Omental fat pad (tissue), 4 donors: ENCODE measurements at places on chromosomes 11 and 22. TPM values are rescaled to one million over a fixed set of nuclear protein-coding genes. Genes with fewer than 3 reads are reported as not detected.

RBM4B gene
- total RNA-seq: 13.9 TPM

LIF gene
- 1.3 TPM for total RNA-seq

OR8G5 gene
- not detected for total RNA-seq

LRRC32 gene
- 18.7 TPM for total RNA-seq

SCN4B gene
- total RNA-seq: 1.3 TPM

EML3 gene
- total RNA-seq: 40.7 TPM

IFITM10 gene
- 2.1 TPM for total RNA-seq

PATE4 gene
- not detected for total RNA-seq

MUC6 gene
- not detected for total RNA-seq

CSF2RB gene
- total RNA-seq: 28.4 TPM

IGF2 gene
- 50.8 TPM for total RNA-seq

CTR9 gene
- 28.8 TPM for total RNA-seq

DNA sequence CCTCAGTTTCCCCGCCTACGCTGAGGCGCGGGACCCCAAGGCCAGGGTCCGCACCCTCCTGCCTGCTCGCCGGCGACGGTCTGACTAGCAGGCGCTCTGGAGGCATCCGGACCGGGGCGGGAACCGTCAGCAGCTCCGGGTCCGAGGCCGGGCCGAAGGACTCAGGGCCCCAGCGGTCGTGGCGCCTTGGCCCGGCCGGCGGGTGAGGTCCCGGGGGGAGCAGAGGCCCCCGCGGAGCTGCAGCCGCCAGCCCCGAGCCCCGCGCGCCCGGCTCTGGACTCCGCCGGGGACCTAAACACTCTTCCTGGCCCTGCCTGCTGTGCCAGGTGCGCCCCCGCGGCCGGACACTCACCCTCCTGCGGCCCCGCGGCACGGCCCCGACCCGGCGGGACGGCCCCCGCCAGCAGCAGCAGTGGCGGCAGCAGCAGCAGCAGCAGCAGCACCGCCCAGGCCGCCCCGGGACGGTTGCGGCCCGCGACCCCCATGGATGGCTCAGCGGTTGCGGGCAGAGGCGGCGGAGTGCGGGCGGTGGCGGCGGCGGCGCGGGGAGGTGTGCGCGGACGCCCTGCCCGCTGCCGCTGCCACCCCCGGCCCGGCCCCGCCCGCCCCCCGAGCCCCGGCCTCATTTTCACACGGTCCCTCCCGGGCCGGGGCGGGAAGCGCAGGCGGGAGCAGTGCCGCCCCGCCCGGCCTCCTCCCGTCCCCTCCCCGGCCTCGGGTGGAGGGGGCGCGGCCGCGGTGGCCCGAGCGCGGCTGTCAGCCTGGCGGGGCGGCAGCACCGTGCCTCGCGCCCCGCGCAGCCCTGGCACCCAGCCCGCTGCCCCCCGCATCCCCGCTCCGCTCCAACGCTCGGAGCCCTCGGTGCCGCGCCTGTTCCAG, at the start of gene SCUBE2:
Gene SCUBE2 (minus strand): TSS at position 556 of the 879 bp plus-strand sequence. CDS start 71 bp downstream, at position 485.
- no peak for DNase-seq

DNA sequence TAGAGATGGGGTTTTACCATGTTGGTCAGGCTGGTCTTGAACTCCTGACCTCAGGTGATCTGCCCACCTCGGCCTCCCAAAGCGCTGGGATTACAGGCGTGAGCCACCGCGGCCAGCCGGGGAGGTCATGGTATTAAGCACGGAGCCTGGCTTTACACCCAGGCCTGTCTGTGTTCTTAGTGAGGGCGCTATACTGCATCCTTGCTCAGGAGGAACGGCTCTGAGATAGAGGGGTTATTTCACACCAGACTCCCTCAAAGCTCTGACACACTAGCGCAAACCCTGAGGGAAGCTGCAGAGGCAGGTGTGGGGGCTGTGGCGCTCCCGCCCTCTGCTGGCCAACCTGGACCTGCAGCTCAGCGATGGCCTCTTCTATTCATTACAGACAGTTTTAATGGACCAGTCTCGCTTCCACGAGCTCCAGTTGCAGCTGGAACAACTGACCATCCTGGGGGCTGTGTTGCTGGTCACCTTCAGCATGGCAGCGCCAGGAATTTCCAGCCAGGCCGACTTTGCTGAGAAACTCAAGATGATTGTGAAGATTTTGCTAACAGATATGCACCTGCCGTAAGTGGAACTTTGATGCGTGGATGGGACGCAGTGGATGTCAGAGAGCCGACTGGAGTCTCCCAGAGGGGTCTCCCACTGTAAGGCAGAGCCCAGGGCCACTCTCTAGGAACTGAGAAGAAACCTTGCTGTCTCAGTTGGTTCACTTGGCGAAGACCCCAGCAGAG, 26.2 kb downstream of the TCP11L1 start:
- no peak for DNase-seq

GRCh38 chr11:109435121-109435742, 13.2 kb downstream of the C11orf87 start:
- DNase-seq: no peak

GRCh38 chr22:30241576-30242371, 4.8 kb downstream of the LIF start:
- DNase-seq: no peak

DNA sequence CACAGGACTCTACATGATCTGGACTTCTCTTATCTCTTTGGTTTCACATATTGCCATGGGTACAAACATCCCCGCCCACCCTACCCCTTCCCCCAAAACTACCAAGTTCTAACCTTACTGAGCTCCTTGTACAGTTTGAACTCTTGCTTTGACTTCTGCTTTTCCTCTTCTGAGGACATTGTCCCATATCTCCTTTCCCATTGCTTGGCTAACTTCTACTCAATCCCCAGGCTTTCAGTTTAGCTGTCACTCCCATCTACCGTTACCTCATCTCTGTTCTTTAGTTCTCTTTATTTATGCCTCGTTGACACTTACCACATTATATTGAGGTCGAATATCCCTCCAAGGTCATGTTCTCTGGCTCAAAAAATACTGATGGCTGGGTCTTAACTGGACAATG, 393.5 kb upstream of the CADM1 start:
- DNase-seq: no peak

DNA sequence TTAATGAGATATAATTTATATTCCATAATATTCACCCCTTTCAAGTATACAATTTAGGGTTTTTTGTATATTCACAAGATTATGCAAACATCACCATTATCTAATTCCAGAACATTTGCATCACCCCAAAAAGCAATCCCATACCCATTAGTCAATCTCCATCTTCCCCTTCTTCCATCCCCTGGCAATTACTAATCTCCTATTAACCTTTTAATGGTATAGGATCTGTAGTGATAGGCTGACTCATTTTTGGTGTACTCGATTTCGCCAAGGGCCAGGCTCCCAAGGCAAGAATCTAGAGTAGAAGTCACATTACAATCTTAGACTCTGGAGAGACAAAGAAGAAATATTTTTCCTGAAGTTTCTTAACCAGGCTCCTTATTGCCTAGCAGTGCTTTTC, 113.4 kb downstream of the GAB2 start:
- no peak for DNase-seq

- no peak for DNase-seq
Measured at GRCh38 chr22:23231471-23232093, 51.3 kb downstream of the BCR start.

DNA sequence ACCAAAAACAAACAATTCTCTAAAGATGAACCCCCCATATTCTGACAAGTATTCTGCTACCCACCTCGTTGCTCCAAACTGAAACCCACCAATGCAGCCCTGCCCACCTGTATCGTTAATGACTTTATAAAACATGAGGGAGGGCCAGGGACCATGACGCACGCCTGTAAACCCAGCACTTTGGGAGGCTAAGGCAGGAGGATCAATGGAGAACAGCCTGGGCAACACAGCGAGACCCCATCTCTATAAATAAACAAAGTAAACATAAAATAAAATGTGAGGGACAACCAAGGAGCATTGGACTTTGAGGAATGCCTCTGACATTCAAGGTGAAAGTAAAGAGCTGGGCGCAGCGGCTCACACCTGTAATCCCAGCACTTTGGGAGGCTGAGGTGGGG, 39.8 kb upstream of the ATXN10 start:
- no peak for DNase-seq

DNA sequence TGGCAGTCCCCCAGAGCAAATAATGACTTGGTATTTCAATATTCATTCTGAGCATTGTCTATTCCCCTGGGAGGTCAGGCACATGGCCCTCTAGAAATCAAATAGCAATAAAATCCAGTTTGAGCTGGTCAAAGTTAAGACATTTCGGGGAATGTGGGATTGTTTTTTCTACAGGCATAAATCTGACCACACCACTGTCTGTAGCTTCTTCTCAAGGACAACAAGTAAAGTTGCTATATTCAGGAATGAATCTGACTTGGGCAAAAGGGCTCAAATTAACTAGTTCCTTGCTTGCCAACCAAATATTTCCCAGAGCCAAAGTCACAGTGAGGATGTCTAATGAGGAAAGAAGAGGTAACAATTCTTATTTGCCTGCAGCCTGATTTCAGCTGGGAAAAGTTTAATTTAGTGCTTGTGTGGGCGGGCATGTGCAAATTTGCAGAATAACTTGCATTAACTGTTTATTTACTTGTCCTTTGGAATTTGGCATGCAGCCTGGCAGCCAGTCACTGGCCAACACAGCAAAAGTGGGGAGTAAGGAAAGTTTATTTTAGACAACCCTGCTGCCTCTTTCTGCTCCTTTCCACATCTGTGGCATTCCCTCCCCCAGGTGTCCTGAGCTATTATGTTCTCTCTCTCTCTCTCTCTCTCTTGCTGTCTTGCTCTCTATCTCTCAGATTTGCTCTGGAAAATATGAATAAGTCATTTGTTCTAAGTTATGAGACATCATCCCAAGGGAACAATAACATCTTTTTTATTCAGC, 51.2 kb upstream of the ARHGAP20 start:
- DNase-seq: no peak

- peak; percentile 82 for DNase-seq
Measured at GRCh38 chr22:37741312-37741795, 44.5 kb downstream of the TRIOBP start.

- no peak for DNase-seq
Measured at GRCh38 chr11:34929794-34930763, 13.7 kb downstream of the PDHX start.

GRCh38 chr11:126282361-126282735, 545 bp upstream of the TIRAP start:
- DNase-seq: peak; percentile 24

DNA sequence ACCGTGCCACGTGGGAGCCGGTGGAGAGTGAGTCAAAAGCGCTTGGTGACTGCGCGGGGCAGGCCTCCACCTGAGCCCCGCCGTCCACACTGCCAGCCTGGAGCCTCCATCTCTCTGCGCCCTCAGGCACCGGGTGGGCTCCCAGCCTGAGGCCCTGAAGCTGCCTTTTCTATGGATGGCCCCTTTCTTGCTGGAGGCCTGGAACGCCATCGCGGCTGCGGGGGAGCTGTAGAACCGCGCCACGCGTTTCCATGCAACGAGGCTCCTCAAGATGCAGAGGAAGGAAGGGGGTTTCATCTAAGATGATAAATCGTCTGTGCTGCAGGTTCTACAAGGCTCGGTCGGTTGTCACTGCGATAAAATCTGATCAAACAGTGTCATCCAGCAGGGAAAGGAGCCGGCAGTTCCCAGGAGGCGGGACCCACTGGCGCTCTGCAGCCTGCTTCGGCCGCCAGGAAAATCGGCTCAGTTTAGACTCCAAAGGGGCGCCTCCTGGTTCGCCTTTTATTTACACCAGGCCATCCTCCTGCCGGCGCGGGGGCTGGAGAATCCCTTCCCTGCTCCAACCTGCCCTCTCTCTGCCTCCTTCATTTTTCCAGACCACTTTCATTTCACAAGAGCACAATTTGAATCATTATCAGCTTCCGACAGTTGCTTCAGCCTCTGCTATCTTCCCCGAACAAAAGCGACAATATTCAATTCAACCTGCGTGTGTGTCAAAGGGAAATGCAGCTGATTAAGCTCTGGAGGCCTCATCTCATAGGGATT, 624.4 kb downstream of the BRD1 start:
- DNase-seq: no peak

DNA sequence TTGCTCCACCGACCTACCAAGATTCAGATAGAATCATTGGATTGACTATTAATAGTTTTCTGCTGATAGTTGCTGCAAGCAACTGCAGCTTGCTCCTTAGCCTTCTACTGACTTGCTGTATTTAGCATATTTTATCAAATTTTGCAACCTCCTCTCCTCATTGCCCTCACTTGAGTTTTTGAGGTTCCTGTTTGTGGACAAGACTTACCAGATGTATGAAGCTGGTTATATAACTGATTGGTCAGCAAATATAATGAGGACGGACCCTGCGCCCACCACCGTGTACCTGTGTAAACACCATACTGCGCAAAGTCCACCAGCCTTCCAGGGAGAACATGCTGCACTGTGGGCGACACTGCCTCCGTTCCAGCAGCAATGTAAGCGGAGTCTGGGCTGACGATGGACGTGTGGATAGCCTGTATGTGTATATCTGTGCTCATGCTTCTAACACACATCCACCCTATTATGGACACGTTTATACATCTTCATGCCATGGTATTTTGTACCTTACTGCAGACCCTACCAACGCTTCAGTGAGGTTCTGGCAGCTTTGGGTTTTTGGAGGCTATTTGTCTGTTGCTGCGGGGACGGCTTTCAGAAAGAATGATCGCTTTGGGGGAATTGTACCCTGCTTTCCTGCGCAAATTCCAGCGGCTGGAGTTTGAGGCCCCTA, 1.5 kb upstream of the USP18 start:
- DNase-seq: no peak

- DNase-seq: no peak
Measured at GRCh38 chr11:128691802-128692752, 1.8 kb upstream of the FLI1 start.

- DNase-seq: no peak
Measured at GRCh38 chr11:103794262-103794661, 242.2 kb upstream of the DDI1 start.

DNA sequence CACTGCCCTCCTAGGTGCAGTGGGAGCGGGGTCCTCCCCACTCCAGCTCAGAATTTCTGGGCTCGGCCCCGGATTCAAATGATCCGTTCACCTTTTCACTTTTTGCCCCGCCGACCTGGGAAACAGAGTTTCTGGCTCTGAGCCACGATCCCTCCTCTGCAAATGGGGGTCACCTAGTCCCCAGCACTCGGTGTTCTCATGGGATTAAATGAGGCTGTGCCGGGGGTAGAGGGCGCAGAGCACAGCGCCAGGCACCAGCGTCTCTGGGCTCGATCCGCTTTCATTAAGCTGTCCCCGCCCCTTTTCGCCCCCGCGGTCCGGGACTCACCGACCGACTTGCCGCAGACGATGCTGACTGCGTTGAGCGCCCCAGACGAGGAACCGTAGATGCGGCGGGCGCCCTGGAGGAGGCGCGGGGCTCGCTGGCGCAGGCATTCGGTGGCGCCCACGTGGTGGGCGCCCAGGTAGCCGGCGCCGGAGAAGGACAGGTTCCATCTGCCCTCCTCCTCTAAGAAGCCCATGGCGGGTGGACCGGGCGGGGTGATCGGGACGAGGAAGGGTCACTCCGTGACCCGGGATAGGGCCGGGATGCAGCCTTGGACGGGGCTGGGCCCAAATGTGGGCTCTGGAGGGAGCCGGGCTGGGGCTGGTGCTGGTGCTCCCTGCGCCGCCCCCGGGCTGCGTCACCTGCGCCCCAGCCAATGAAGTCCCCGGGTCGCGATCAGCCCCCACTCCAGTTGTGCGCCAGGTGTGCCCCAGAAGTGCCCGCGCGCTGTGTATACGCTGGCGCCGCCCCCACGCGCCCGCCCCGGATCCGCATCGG, at the start of gene PNPLA5:
Gene PNPLA5 (minus strand): TSS at position 654 of the 823 bp plus-strand sequence. CDS start 133 bp downstream, at position 521.
- DNase-seq: no peak
